ENCODE measurements at places on chromosomes 3 and 15.
A peak's percentile ranks its signal among the peaks of the same experiment; 100 is the strongest.

DNA sequence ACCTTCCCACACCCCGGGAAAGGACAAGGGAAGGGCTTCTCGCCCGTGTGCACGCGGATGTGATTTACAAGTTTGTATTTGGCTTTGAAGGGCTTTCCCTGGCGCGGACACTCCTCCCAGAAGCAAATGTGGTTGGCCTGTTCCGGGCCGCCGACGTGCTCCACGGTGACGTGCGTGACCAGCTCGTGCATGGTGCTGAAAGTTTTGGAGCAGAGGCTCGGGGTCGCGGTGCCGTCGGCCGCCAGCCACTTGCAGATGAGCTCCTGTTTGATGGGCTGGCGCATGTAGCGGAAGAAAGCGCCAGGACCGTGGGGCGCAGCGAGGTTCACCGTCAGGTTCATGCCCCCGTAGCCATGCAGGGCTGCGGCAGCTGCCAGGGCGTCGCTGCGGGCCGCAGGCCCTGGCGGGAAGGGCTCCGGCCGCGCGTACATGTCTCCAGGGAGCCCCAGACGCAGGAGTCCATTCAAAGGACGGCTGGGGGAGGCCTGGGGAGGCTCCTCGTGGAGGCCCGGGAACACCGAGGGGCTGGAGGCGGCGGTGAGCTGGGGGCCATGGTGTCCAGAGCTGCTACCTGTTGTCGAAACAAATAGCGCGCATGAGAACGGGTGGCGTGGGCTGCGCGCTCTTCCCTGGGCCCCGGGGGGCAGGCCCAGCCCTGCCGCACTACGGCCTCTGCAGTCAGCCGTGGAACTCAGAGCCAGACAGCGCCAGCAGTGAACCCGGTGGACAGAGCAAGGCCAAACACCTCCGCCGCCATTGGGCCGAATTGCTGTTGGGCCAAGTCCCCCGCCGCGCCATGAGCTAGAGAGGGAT lies 10.2 kb downstream of the ZIC4 start:
- DNase-seq = no peak

DNA sequence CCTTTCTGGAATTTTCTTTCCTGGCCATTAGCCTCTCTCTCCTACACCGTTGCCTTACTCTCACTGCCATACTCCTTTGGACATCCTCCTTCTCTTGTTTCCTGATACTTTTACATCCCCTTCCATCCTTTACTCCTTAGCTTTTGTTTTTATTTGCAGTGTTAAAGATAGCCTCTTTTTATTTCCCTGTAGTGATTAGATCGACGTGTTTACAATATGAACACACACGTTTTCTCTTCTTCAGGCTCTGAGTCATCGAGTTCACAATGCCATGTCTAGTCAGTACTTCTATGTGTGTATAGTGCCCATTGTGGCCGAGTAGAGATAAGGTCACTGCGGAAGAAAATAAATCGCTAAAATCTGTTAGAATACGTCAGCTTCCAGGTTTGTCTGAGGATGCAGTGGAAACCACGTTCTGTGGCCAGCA lies 208.5 kb downstream of the LPP start:
- DNase-seq = no peak

DNA sequence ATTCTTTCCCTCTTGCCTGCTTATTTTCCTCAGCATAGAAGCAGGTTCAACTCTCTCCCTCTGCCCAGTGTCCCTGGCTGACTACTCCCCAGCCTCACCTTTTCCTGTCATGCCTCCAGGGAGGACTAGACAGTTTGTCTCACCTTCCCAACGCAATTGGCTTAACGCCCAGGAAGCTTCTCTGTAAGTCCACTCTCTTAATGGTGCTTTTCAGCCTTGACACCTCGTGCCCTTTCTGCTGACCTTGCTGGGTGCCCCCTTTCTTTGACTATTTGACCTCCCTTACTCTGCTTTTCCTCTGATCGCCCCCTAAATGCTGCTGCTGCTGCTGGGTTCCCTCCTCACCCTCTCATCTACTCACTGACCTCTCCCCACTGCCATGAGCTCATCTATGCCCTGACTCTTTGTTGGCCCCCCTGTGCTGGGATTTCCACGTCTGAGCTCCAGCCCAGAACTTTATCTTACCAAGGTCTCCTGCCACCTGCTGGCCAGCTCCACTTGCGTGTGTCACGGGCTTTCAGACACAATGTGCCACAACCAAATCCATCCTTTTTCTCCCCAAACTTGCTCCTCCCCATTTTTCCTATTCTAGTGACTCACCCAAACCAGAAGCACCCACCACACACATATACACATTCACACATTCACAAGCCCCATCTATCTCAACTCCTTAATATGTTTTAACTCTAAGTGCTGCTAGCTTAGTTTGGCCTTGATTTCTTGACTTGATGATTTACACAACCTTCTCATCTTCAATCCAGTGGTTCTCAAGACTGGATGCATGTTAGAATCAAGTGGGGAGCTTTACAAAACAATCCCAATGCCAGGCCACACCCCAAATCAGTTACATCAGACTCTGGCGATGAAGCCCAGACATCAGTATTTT lies 16.6 kb downstream of the EPB42 start:
- DNase-seq = peak; percentile 73

DNA sequence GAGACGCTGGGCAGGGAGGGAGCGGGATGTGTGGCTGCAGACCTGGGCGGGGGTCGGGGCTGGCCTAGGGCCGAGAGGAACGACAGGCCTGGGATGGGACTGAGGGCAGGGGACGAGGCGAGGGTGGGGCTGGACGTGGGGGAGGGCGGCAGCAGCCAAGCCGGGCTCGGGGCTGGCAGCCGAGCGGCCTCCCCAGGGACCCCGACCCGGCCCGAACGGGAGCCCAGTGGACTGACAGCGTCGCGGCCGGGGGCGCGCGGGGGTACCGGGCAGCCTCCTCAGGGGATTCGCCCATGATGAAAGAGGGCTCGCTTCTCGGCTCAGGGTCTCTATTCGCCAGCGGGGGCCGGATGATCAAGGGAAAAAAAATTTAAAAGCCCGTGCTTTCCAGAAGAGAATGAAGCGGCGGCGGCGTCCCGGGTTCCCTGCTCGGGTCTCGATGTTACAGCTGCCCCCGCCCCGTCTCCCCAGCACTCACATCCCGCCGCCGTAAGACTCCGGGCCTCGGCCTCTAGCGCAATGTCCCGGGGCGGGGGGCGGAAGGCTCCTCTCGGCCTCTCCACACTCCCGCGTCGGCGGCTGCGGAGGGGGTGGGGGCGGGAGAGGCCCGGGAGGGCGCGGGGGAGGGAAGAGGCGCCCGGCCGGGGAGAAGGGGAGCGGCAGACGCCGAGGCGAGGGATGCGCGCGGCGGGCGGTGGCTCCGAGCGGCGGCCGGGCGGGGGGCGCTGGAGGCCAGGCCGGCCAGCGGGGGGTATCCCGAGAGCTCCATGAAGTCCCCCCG lies 4.3 kb downstream of the PTH1R start:
- DNase-seq = no peak

DNA sequence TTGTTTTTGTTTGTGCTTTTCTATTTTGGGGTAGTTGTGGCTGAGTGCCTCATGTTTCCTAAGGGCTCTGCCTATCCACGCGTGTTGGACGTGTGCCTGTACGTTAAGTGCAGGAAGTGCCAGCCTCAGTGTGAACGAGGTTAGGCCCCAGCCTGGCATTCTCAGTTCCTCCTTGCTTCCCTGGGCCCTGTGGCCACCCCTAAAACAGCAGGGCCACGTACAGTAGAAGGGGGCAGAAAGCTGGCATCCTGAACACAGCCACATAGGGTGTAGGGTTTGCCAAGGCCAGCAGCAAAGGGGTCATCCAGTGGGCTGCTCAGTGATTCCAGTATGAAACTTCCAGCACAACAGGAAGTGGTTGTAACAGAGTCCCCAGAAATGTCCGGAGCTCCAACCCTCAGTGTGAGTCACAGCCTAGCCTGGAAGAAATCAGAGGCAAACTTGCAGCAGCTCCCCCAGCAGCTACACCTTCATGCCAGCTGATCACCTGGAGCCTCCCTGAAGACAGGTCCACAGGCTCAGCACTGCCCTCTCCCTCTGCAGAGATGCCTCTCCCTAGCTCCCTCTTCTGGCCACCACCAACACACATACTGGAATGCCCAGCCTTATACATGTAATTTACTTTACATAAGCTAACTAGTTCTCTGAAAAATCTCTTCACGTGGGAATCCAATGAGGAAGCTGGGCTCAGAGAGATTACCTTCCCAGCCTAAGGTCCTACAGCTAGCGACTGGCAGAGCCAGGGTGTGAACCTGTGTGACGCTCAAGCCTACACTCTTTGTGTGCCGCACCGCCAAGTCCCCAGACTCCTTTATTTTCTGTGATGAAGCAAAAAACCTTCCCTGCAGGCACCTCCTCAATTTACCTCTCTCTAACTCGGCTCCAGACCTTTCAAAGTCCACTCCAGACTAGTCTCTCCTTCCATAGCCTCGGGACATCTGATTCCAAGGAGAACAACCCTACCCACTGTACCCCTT lies 26.6 kb downstream of the ILDR1 start:
- DNase-seq = peak; percentile 82

GRCh38 chr3:187264021-187264420 lies 27.5 kb downstream of the MASP1 start:
- no peak for DNase-seq

GRCh38 chr3:61173676-61174075 lies 77.6 kb downstream of the FHIT start:
- no peak for DNase-seq

DNA sequence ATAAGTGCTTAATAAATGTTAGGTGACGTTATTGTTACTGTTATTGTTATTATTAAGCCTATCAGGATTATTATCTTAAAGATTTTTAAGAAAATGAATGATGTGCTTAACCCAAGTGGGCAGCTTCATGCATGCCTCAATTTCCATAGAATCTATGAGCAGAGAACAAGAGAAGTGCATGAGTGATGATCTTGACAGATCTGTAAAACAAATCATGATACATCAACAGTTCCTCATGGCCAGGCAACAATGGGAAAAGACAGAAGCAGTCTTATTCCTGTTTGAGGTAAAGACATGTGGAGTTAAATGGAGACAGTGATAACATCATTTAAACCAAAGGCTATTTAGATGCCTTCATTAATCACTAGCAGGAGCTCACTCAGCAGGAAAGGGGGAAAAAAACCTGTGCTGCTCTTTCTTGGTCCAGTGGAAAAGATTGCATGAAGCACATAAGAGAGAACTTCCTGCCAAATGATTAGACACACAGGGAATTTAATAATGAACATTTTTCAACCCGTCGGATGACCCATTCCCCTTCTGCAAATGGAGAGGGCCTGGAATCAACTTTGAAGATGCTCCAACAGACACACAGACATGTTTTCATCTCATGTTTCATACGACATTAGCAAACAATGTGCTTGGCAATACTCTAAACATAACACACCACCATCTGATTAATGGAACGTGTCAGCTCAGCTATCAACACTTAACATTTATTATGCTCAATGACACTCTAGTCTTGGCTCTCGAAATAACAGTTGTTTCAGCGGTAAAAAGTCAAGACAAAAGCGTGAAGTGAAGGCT lies 212.2 kb upstream of the LRRN1 start:
- DNase-seq = no peak

DNA sequence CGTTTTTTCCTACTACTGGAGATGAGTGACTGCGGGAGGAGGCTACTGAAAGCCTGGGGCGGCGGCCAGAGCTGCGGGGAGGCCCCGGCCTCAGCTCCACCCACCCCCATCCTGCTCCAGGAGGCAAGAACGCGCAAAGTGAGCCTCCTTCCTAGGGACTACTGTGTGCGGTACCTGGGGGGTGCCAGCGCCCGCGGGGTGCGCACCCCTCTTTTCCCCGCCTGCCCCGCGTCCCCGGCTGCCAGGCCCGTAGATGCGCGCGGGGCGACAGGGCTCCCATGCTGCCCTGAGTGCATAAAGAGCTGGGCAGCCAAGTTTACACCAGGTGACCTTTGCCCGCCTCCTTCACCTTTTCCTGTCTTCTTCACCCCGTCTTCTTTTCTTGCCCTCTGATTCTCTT lies 2.5 kb upstream of the USF3 start:
- peak; percentile 64 for DNase-seq

DNA sequence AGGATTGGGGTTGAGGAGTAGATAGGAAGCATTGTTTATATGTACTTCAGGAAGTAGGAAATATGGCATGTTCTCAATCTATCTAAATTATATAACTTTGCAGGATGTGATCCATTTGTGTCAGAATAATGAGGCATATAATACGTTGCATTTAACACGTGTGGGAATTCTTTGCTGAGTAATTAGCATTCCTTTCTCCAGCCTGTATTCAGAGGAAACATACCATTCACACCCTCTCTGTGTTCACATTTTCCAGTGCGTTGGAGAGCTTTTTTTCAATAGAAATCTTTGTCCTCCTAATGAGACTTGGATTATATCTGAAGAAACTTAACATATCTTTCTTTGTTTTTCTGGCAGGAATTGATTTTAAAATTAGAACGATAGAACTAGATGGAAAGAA lies 33.0 kb upstream of the APH1B start:
- DNase-seq = no peak

DNA sequence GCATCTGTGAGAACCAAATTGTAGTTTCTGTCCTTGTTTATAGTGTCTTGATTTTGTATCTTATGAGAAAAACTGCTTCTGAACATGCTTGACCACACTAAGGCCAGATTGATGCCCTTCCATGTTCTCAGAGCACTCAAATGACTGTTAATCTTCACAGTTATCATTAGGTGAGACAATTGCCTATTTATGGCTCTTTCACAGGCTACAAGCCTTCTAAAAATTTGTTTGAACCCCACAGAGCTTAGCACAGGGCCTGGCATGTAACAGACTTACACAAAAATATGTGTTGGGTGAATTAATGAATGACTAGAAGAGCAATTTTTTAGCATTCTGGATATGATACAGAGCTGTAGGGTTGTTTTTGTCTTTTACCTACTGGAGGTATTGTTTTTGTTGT lies 43.1 kb downstream of the BTLA start:
- DNase-seq = no peak

GRCh38 chr15:21270474-21270873 lies 169.8 kb downstream of the POTEB3 start:
- DNase-seq = no peak

DNA sequence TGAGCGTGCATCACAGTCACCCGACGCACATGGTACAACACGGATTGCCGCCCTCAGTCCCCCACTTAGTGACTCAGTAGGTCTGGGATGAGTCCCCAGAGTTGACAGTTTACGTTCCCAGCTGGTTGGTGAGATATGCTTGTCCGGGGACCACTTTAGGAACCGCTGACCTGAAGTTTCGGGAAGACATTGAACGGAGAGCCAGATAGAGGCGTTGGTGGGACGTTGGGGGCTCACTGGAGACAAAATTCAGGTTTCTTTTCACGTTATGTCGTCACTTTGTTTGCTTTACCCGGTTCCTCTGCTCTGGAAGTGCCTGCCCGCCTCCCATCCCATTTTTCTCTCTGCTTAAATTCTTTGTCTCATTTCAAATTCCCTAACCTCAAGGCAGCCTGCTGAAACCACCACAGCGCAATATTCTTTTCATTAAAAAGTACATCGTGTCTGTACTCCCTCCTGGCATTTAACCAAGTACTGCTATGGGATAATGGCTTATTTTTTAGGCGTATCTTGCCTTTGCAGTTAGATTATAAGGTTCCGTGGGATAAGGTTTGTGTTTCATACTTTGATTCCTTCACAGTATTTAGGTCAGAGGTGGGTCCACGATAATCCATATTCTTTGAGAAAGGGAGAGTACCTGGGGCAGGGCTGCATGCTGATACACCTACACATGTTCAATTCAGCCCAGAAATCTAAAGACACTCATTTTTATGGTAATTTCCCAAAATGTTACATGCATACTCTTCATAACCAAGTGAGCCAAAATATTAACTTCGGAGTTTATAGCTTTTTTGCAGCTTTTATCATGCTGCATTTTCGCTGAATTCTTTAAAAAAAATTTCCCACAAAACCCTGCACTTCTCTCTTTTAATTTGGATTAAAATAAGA lies 921 bp downstream of the LMLN start:
- no peak for DNase-seq

Measured in H9 (cell line).